ENCODE measurements at places on chromosomes 7 and 10. TPM values are rescaled to one million over a fixed set of nuclear protein-coding genes. Genes with fewer than 3 reads are reported as not detected.

- no peak overlapping the region for H3K27ac ChIP-seq
- 0 out of 2 replicates have a peak, but pooled peaks cover 7% of the 10 kb centered on the region for H3K36me3 ChIP-seq
Observed at GRCh38 chr7:130500463-130500862, 8.6 kb downstream of the MEST start.

DNA sequence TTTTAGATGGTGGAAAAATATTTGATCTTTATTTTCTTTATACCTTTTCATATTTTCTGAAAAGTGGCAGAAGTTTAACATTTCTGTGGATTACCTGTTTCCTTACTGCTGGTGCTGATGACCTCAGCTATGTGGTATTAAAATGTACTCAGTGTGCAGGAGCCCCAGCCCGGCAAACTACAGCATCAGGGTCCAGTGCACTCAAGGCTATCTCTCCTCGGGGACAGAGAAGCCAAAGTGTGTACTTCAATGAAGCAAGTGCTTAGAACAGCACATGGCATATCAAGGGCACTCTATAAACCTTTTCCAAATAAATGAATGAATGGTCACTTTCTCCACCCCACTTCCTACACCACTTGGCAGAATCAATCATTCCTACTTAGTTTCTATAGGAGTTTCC, 111.8 kb downstream of the HIP1 start:
- H3K27ac ChIP-seq: no peak overlapping the region
- H3K4me3 ChIP-seq: no peak overlapping the region
- H3K27me3 ChIP-seq: peaks cover 6% of the 10 kb centered on the region
- DNase-seq: no peak
- peaks cover 18% of the 10 kb centered on the region for H3K4me1 ChIP-seq
- peaks cover 42% of the 10 kb centered on the region for H3K36me3 ChIP-seq

DNA sequence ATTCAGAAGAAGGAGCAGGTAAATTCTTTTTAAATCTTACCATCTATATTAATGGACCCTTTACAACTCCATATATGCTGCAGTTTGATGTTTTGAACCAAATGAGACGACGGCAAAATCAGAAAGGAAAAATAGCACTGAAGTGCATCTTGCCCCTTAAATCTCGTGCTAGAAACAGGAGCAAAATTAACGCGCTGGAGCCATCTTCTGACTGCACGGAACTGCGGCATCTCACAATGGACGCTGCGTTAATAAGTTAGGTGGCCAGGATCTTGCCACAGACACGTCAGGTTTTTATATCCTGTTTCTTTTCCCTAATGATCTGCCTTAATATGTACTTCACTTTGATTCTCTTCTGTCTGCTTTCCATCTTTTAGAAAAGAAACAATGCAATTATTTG, 354.5 kb downstream of the TFEC start:
- H3K36me3 ChIP-seq: peaks cover 8% of the 10 kb centered on the region
- peaks cover 83% of the 10 kb centered on the region for H3K4me1 ChIP-seq
- no peaks in the 10 kb centered on the region for H3K27me3 ChIP-seq
- no peak for DNase-seq

GRCh38 chr10:27134371-27134770, 19.8 kb downstream of the YME1L1 start:
- no peak overlapping the region for H3K4me3 ChIP-seq
- H3K27ac ChIP-seq: no peak overlapping the region
- H3K36me3 ChIP-seq: peaks cover 33% of the 10 kb centered on the region
- DNase-seq: no peak
- peaks cover 10% of the 10 kb centered on the region for H3K4me1 ChIP-seq
- H3K27me3 ChIP-seq: no peaks in the 10 kb centered on the region

DNA sequence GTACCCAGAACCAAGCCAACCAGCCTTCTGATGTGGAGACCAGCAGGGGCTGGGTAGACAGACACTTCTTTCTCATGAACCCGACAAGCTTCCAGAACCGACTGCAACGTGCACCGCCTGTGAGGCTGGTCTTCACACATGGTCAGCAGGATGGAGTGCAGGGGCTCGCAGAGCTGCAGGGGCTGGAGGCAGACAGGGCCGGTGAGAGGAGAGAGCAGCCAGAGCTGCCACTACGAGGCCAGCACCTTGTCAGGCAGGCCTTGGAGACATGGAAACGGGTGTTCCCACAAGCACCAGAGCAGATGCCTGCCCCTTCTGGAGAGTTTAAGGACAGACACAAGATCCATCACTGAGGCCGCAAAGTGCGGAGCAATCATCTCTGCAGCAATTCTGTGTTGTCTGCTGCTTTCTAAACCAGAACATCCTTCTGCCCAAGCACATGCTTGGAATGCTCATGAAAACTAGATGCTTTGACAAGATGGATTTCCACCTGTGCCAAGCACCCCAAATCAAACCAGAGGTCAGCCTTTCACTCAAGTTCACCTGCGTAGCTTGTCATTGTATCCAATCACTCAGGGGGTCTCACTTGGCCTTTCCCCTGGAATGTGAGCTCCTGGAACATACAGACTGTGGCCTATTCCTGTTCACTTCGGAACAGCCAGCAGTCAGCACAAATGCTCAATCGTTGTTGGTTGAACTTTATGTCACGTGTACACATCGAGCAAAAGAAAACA, 32.2 kb downstream of the FRMPD2 start:
- no peaks in the 10 kb centered on the region for H3K4me1 ChIP-seq
- H3K27me3 ChIP-seq: peaks cover 56% of the 10 kb centered on the region
- DNase-seq: no peak

DNA sequence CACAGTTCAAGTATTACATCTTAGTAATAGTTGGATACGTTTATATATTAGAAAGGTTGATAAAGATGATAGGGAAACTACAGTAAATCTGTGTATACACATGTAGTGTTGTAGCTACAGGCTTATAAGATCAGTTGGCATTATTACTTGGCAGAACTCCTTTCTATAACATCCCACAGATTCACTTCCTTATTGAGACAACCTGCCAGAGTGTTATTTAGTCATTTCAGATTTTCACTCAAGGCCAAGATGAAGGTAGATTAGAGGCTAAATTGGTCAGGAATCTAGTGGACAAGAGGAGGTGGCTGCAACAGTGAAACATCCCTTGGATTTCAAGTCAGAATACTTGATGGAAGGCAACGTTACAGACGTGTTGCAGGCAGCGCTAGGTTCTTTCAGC, 63.0 kb downstream of the PAPSS2 start:
- peak overlapping the region; percentile 74 for H3K27ac ChIP-seq
- H3K4me1 ChIP-seq: peaks cover 40% of the 10 kb centered on the region
- H3K36me3 ChIP-seq: peaks cover 48% of the 10 kb centered on the region
- peak overlapping the region; percentile 59 for H3K4me3 ChIP-seq
- H3K27me3 ChIP-seq: no peaks in the 10 kb centered on the region

GRCh38 chr7:36058020-36058592, 94.9 kb upstream of the EEPD1 start:
- H3K27me3 ChIP-seq: peaks cover 12% of the 10 kb centered on the region
- no peaks in the 10 kb centered on the region for H3K36me3 ChIP-seq
- no peak for DNase-seq
- no peak overlapping the region for H3K27ac ChIP-seq
- no peak overlapping the region for H3K4me3 ChIP-seq
- H3K4me1 ChIP-seq: peaks cover 9% of the 10 kb centered on the region

GRCh38 chr10:106771154-106771553, 393.4 kb downstream of the SORCS1 start:
- no peaks in the 10 kb centered on the region for H3K27me3 ChIP-seq
- no peak for DNase-seq
- H3K36me3 ChIP-seq: no peaks in the 10 kb centered on the region
- no peaks in the 10 kb centered on the region for H3K4me1 ChIP-seq

DNA sequence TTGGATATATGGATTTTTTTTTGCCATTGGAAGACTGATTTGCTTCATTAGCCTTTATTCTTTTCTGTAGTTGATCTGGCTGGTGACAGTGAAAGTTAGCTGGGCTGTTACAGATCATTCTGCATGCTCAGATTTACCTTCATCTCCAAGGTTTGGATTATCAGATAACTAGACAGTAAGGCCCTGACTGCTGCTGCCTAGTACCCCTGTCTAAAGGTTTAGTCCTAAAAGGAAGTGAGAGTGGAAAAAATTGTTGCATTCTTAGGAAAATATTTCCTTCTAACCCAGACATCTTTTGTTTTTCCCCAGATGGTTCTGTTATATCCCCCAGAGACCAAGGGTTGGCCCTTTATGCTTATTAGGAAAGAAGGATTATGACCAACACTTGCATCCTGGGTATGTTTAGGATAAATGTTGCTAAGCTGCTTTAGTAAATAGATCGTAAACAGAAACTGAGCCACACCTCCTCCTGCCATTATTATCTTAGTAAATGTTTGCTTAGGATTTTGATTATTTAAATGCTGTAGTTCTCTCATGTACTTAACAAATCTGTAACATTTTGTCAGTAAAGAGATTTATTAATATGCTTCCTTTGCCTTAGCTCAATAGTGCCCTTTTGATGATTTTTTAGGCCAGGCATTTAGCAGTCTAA, 44.4 kb downstream of the MCU start:
- peaks cover 4% of the 10 kb centered on the region for H3K36me3 ChIP-seq
- H3K4me3 ChIP-seq: no peak overlapping the region
- no peaks in the 10 kb centered on the region for H3K27me3 ChIP-seq
- H3K27ac ChIP-seq: peak overlapping the region; percentile 69
- H3K4me1 ChIP-seq: peaks cover 48% of the 10 kb centered on the region

GRCh38 chr7:99843808-99844207, 16.0 kb downstream of the CYP3A43 start:
- no peak for DNase-seq
- H3K36me3 ChIP-seq: no peaks in the 10 kb centered on the region
- no peak overlapping the region for H3K27ac ChIP-seq
- H3K27me3 ChIP-seq: peaks cover 43% of the 10 kb centered on the region

The GLUD1 gene
- total RNA-seq: 118 TPM

The FAM24A gene
- not detected for total RNA-seq

The ANKRD1 gene
- total RNA-seq: 16.1 TPM

The AKR1B1 gene
- total RNA-seq: 218 TPM
